ENCODE measurements at places on chromosomes 2 and 18.

DNA sequence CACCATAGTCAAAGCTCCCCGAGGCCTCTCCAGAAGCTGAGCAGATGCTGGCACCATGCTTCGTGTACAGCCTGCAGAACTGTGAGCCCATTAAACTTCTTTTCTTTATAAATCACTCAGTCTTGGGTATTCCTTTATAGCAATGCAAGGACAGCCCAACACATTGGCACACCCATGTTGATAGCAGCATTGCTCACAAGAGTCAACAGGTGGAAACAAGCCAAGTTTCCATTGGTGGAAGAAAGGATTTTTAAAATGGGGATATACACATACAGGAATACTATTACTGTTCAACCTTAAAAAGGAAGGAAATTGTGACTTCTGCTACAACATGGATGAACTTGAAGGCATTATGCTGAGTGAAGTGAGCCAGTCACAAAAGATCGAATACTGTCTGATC lies 186.8 kb upstream of the RAB12 start:
- DNase-seq = peak; percentile 50

DNA sequence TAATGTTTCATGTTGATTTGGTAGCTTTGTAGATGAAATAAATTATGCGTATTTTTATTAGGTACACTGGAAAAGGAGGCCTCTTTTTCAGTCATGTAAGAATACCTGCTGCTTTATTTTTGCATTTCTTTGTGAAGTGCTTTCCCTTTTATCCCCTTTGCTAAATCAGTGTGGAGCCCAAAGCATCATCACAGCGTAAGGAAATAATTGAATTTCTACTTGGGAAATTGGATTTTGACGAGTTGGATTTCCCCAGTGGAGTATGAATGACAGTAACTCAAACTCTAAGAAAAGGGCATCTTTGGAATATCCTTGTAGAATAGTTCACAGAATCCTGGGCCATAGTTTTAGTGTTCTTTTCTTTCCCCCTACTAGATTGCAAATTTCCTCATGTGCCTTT lies 97.2 kb downstream of the KCNJ3 start:
- DNase-seq = no peak

DNA sequence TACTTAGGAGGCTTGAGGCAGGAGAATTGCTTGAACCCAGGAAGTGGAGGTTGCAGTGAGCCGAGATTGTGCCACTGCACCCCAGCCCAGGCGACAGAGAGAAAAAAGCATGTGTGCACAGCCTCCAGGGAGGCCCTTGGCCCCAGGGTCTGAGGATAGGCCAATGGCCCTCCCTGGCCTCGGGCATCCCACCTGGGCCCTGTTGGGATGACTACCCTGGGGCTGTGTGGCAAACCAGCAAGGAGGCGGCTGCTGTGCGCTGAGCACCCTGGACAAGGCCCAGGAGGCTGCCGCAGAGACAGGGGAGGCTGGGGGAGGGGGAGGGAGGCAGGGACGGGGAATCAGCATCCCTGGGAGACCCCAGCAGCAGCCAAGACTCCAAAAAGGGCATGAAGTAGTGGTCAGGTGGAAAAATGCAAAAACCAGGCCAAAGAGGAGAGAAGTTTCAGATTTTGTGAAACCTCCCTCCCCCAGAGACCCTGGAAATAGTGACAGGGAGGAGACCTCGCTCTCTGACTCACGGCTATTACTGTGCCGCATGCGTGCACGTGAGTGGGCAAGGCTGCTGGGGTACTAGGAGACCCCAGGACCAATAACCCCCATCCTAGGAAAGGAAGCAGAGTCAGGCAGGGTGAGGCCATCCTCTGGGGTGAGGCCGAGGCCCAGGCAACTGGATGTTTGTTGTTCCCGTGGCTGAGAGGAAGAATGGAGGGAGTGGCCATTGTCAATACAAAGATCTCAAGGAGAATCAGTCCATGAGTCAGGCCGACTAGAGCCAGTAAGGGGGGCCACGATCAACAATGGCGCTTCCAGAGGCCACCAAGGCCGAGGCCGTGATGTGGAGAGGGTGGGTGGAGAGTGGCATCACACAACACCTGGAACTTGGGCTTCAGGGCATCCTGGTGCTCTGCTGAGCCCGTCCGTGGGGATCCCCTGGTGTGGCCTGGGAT lies 16.0 kb upstream of the B3GNT7 start:
- DNase-seq = peak; percentile 58

DNA sequence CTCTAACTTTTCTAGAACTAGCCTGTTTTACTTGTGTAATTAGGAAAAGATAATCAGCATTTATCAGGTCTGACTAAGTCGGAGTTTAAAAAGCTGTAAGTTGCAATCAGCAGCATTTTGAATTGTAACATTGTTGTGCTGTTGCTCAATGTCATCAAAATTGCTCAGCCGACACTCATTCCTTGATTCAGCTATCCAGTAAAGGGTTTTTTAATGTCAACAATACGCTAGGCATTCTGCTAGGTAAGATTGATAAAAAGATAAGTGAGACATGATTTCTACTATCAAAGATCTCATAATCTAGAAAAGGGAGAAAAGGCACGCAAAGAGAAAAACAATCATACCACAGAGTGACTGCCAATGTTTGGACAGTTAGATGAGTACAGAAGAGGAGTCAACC lies 327.1 kb upstream of the CDH2 start:
- DNase-seq = no peak

- peak; percentile 54 for DNase-seq
Observed at GRCh38 chr2:64482765-64483504, 29.0 kb downstream of the LGALSL start.

Measured in bronchial epithelial cell (primary cell).